ENCODE measurements at places on chromosomes 3 and 15. TPM values are rescaled to one million over a fixed set of nuclear protein-coding genes. Genes with fewer than 3 reads are reported as not detected.

DNA sequence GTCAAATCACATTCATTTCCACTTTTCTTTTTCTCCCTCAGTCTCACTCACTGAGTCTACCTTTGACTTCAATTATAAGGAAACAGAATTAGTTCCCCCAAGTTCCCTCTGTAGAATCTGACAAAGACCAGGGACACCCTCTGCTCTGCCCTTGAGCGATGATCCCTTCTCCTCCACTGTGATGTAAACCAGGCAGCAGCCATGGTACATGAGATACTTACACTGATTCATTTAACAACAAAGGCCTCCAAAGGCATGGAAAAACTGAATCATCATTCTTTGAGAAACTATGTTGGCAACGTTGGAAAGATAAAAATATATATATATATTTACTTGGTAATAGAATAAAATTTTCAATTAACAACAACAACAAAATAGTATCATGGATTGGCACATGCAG lies 84.1 kb downstream of the P3H2 start:
- DNase-seq, result no peak
- H3K4me3 ChIP-seq, result no peak overlapping the region
- no peak overlapping the region for H3K27ac ChIP-seq
- no peaks in the 10 kb centered on the region for H3K36me3 ChIP-seq
- H3K27me3 ChIP-seq, result no peaks in the 10 kb centered on the region

DNA sequence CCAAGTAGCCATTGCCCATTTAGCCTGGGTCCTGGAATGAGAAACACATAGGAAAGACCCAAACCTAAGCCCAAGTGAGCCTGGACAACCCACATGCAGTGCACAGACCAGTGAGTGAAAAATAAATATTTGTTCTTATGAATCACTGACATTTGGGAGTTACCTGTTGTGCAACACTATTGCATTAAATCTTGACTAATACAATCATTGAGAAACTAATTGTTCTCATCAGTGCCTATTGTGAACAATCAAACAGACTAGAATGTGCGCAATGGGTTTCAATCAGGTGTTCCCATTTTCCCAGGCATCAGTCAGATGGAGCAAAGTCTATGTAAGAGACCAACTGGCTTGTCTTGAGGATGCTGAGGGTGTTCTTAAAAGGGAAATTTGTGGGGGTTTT lies 54.7 kb upstream of the CNOT10 start:
- H3K27me3 ChIP-seq, result no peaks in the 10 kb centered on the region
- H3K27ac ChIP-seq, result no peak overlapping the region
- H3K4me3 ChIP-seq, result no peak overlapping the region
- no peak for DNase-seq
- no peaks in the 10 kb centered on the region for H3K4me1 ChIP-seq

- H3K4me1 ChIP-seq, result no peaks in the 10 kb centered on the region
- no peak overlapping the region for H3K27ac ChIP-seq
- H3K4me3 ChIP-seq, result no peak overlapping the region
Observed at GRCh38 chr3:163056874-163057497, 1560.4 kb downstream of the OTOL1 start.

- H3K4me1 ChIP-seq, result no peaks in the 10 kb centered on the region
- H3K27me3 ChIP-seq, result no peaks in the 10 kb centered on the region
- no peak overlapping the region for H3K4me3 ChIP-seq
- H3K27ac ChIP-seq, result no peak overlapping the region
- no peaks in the 10 kb centered on the region for H3K36me3 ChIP-seq
- no peak for DNase-seq
Observed at GRCh38 chr3:50708620-50709019, 33.9 kb downstream of the DOCK3 start.

- H3K4me1 ChIP-seq, result peaks cover 1% of the 10 kb centered on the region
- no peak overlapping the region for H3K4me3 ChIP-seq
- no peaks in the 10 kb centered on the region for H3K27me3 ChIP-seq
- H3K36me3 ChIP-seq, result peaks cover 3% of the 10 kb centered on the region
Observed at GRCh38 chr15:64426845-64427465, 33.4 kb upstream of the ZNF609 start.

DNA sequence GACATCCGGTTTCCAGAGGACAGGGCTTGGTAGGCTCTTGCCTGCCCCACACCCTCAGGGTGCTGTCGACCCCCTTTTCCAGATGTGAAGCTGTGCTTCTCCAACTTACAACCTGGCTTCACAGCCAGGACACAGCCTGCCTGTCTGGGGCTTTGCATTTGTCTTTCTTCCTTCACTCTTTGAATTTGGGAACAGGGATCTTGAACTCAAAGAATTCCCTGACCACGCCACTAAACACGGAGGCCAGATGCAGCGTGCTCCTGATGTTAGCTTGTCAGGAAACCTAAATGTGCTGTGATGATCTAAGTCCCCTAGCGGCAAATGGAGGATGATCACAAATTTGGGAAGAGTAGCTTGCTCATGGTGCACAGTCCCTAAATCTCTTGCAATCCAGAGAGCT lies 244.8 kb upstream of the RGMA start:
- H3K4me3 ChIP-seq, result no peak overlapping the region
- no peak for DNase-seq
- H3K36me3 ChIP-seq, result no peaks in the 10 kb centered on the region
- peaks cover 12% of the 10 kb centered on the region for H3K27me3 ChIP-seq
- no peak overlapping the region for H3K27ac ChIP-seq

The IL17RE gene
- 14.3 TPM for total RNA-seq

Measured in HCT116 (cell line).